ENCODE measurements at places on chromosomes 13 and 19.

GRCh38 chr13:30301827-30302226, 5.5 kb downstream of the KATNAL1 start:
- DNase-seq, result no peak

DNA sequence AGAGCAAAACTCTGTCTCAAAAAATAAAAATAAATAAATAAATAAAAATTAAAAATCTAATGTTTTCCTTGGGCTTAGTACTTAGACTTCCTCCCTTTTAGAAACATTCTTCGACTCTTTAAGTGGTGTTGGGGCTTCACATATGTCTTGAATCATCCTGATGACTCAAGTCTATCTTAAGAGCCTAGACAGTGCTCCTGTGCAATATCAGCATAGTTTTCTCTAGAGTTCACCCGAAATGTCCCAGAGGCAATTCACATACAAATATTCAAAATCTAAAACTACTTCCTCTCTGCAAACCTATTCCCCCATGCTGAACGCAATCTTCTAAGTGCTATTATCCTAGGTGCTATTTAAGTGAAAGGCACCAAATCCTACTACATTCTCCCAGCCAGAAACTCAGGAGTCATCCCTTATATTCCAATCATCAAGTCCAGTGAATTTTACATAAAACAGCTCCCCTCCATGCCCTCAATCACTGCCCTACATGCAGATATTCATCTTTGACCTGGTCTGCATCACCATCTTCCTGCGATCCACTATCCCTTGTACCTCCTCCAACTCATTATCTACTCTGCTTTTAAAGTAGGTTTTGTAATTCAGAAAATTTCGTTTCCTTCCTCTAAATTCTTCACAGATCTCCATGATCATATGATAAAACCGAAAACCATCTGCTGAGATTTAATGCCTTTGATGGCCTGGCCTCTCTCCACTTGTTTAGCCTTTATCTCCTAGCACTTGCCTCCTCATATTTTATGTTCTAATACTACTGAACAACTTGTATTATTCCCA, 102.7 kb downstream of the ELF1 start:
- DNase-seq, result no peak

DNA sequence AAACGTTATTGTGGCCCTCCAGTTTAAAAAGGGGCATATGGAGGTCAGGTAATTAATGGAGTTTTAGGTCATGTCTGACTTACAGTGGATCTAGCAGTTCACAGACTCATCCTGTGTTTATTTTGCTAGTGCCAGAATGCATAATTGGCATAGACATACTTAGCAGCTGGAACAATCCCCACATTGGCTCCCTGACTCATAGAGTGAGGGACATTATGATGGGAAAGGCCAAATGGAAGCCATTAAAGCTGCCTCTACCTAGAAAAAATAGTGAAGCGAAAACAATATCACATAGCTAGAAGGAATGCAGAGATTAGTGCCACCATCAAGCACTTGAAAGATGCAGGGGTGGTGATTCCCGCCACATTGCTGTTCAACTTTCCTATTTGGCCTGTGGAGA, 610.7 kb downstream of the SLITRK5 start:
- DNase-seq, result no peak

- DNase-seq, result no peak
These were observed 133.4 kb upstream of the PEG3 start for GRCh38 chr19:56973713-56974555.

DNA sequence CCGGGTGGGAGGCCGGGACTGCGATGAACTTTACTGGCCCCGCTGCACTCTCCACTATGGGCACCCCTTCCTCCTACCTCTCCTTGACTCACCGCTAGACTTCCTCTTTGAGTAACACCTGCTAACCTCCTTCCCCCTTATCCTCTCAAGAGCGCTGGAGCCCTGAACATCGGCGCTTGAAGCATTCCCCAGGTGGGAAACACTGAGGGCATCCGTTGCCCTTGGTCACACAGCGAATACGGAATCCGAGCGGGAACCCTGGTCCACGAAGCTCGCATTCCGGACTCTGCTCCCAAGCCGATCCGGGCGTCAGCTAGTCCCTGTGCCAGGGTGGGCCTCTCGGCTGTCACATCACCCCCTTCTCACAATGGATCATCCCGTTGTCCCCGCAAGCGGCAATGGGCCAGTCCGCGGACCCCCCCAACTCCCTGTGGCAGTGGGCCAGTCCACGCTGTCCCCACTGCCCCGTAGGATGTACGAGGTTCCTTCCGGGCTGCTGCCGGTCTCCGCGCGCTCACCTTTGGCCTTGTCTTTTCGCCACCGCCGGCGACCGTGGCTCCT, 4.2 kb downstream of the LIPE start:
- DNase-seq, result peak; percentile 47

DNA sequence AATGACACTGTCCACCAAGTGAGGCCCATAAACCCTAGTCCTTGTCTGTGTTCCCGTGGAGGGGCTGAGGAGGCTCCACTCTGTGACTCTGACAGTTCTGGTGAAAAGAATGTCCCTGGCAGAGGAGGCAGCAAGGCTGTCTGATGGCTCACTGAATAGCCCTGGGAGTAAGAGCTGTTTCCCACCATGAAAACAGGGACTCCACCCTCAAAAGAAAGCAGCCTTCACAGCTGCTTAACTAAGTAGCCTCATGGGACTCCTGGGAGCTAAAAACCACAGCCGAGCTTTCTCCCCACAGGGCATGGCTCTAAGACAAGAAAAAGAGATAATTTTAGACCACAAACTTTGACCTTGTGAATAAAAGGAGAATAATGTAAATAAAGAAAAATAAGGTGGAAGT, 135.1 kb upstream of the FRY start:
- no peak for DNase-seq

- DNase-seq, result peak; percentile 37
These were observed 583 bp downstream of the ZNF615 start for GRCh38 chr19:52007451-52007805.

- no peak for DNase-seq
These were observed 12.3 kb downstream of the MISP start for GRCh38 chr19:763181-763580.

GRCh38 chr13:43797869-43798268, 11.1 kb upstream of the ENOX1 start:
- no peak for DNase-seq

DNA sequence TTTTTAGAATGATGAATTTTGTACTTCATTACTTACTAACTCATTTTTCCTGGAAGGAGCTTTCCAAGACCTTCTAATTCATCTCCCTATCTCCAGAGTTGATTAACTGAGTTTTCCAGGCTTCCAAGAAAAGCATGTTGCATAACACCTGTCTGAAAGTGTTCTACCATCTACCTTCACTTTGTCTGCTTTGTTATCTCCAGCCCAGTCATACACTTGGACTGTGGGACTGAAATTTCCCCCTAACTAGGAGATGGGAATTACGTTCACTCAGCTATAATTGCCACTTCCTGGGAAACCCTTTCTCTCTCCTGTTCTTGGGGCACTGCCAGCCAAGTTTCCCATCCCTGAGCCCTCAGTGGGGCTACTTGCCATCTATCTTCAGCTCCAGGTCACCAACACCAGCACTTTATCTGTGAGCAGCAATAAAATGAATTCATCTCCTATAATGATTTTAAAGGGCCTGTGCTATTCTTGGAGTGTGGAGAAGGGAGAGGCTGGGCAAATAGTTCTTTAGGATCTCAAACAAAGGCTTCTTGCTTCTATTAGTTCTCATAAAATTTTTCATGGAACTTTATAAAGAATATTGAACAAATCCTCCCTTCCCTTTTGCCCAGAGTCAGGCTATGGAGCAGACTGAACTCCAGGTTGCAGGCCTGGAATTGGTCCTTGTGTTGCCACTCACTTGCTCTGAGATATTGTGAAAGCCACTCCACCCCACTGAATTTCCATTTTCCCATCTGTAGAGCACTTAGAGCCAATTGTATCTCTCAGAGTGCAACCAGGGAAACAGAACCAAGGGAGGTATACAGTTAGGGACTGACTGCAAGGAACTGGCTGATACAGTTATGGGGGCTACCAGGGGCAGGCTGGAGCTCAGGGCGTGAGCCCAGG, 17.8 kb upstream of the ATP12A start:
- DNase-seq, result no peak

DNA sequence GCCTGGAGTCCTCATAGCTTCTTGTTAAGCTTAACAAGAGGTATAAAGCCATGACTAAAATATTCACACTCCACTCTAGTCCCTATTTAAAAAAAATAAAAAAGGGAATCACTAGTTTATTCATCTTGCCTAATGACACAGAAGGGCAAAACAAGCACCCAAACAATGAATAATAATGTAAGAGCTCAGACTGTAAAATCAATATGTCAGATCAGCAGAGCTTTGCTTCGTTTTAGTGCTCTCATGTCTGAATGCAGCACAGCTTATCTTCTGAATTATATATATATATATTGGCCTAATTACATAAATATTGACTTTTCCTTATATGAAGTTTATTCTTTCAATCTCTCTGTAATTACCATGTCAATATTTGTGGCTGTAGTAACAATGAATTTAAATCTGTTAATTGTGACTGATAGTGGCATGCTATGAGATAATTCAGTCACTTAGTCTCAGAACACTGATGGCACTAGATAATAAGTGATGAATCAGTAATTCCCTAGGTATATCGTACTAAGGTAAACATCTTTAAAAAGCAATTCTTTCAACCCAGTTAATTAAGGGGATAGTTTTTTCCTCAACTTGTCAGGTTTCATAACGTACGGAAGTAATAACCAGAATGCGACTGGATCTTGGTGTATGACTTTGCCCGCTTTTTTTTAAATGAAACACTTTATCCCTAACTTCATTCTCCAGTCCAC, 361.9 kb upstream of the GPC6 start:
- DNase-seq, result no peak

DNA sequence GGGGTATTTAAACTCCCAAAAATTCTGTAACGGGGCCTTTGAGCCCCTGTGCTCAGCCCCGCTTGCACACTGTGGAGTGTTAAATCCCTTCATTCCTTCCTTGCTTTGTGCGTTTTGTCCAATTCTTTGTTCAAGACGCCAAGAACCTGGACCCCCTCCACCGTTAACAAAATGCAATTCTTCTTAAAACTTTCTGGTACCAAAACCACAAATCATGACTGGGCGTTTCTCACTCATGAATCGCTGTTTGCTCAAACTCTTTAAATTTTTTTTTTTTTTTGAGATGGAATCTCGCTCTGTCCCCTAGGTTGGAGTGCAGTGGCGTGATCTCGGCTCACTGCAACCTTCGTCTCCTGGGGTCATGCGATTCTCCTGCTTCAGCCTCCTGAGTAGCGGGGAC, 881 bp downstream of the ZNF20 start:
- no peak for DNase-seq

DNA sequence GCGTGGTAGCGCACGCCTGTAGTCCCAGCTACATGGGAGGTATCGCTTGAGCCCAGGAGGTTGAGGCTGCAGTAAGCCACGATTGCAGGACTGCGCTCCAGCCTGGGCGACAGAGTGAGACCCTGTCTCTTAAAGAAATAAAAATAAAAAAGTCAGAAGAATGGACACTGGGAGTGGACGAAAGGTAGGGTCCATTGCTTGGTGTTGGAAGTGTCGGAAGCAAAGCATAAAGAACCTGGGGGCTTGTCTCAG, 392 bp upstream of the ARHGAP33 start:
- no peak for DNase-seq

DNA sequence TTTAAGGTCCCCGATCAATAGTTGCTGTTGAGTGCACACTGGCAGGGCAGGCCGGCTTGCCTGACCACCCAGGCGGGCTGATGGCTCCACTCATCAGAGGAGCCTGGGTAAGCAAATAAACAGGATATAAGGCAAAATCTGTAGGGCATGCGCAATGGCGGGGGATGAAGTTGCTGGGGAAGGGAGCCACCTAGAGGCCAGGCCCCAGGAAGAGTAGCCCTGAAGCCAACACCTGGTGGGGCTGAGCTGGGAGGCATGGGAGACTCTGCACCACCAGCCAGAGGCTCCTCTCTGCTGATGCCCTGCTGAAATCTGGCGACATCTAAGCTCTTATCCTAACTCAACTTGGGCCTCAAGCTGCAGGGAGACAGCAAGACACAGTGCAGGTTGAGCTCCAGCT, 324.3 kb downstream of the ZNF536 start:
- DNase-seq, result peak; percentile 80

DNA sequence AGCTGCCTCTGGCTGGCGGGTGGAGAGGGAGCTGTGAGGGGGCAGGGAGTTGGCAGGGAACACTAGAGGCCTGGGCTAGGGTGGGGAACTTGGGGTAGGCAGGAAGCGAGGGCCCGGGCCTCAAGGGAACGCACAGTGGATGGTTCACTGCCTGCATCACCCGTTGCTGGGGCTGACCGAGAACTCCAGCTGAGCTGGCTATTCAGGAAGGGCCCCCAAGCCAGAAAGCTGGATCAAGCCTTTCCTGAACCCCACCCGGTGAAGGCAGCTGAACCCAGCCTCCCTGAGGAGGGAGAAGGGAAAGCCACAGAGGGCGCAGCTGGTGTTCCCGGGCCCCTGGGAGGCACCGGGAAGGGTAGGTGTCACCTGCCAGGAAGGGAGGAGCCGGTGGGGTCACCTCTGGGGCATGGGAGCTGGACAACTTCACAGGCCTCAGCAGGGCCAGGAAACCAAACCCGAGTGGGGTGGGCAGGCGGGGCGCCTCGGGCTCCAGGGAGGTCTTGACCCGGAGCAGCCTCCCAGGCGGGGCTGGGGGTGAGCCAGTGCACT, 13.9 kb downstream of the PALM start:
- no peak for DNase-seq

DNA sequence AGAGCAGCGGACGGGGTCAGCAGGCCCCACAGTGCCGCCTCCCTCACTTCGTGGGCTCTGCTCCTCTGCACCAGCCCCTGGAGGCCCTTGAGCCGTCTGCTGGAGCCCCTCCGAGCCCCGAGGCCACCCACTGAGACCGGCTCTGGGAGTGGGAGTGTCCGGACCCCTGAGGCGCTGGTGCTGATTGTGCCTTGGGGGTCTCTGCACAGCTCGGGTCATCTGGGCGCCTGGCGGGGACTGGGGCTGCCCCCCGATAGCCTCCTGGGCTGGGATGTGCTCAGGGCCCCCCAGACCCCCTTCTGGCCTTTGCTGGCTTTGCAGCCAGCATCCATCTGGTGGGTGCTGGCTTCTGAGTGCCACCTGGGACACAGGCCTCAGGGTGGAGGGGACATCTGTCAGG, 15.4 kb downstream of the CBARP start:
- DNase-seq, result no peak

GRCh38 chr13:46296921-46297320, 85.2 kb downstream of the LRRC63 start:
- DNase-seq, result peak; percentile 21

DNA sequence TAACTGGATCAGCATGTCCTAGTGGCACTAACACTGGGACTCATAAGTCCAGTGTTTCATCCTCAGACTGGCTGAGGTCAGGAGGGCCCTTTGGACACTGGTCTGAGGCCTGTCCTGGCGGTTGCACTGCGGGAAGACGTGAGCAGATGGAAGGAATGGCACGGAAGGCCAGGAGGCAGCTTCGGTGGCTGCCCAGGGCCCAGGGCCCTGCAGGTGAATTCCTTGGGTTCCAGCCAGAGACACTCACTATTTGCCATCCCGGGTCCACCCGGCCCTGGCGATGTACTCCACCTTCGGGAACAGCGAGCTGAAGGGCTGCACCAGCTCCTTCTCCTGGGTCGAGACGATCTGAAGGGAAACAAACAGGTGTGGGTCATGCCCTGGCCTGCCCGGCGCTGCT, 26.3 kb downstream of the DPP9 start:
- DNase-seq, result no peak
